ENCODE measurements at places on chromosomes 2 and 18.

DNA sequence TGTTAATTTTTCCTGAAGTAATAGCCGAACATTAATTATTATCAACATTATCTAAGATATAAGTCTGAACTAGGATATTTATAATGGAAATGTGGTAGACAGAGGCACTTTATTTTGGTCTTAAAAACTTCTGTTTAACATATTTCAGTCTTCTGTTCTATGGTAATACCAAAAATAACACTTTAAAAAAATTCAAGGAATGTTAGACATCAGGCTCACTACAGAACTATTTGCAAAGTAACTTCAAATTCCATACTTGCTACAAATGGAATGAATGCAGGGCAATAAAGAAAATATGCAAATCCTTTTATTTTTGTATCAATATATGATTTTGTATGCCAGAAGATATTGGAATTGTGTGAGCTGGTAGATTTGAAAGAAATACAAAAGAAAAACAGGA, 345.5 kb upstream of the DSEL start:
- no peak overlapping the region for H3K4me3 ChIP-seq
- no peaks in the 10 kb centered on the region for H3K4me1 ChIP-seq
- H3K36me3 ChIP-seq = no peaks in the 10 kb centered on the region
- no peak for DNase-seq
- no peak overlapping the region for H3K27ac ChIP-seq
- H3K27me3 ChIP-seq = no peaks in the 10 kb centered on the region

GRCh38 chr18:9849407-9850283, 36.1 kb upstream of the TXNDC2 start:
- H3K27ac ChIP-seq = no peak overlapping the region
- H3K4me3 ChIP-seq = no peak overlapping the region
- peaks cover 11% of the 10 kb centered on the region for H3K4me1 ChIP-seq

GRCh38 chr2:124877141-124877577, 852.1 kb downstream of the CNTNAP5 start:
- no peaks in the 10 kb centered on the region for H3K4me1 ChIP-seq
- no peak for DNase-seq
- no peaks in the 10 kb centered on the region for H3K36me3 ChIP-seq
- H3K27ac ChIP-seq = no peak overlapping the region
- H3K4me3 ChIP-seq = no peak overlapping the region

DNA sequence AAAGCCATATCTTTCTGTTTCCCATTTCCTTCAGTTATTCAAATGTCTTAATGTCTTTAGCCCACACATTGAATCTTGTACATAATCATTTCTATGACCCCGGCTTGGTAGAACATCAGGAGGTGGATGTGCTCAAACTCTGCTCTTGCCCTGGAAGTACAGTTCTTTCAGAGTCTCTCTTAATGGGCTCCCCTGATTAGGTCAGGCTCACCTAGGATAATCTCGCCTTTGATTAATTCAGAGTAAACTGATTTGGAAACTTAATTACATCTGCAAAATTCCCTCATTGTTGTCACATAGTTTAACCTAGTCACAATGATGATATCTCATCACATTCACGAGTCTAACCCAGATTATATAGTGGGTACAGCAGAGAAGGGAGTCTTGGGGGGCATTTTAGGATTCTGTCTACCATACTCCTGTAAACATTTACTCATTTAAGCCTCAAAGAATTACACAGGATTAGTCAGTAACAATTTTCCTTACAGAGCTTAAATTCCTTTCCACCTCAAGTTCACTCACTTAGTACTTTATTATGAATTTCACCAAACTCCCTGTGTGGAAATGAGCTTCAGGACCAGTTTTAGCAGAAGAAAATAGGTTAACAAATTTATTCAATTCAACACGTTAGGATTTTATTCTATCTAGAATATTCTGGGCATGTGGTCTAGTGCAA, 135.5 kb downstream of the FHOD3 start:
- no peaks in the 10 kb centered on the region for H3K36me3 ChIP-seq
- no peak for DNase-seq
- peaks cover 2% of the 10 kb centered on the region for H3K4me1 ChIP-seq
- H3K27me3 ChIP-seq = no peaks in the 10 kb centered on the region
- H3K27ac ChIP-seq = no peak overlapping the region

GRCh38 chr2:8312861-8313830, 368.7 kb upstream of the ID2 start:
- no peaks in the 10 kb centered on the region for H3K4me1 ChIP-seq
- no peak overlapping the region for H3K27ac ChIP-seq
- no peaks in the 10 kb centered on the region for H3K36me3 ChIP-seq
- DNase-seq = peak; percentile 27

GRCh38 chr2:217880891-217881290, 121.9 kb downstream of the TNS1 start:
- H3K4me3 ChIP-seq = no peak overlapping the region
- H3K4me1 ChIP-seq = peaks cover 53% of the 10 kb centered on the region
- peak overlapping the region; percentile 44 for H3K27ac ChIP-seq
